ENCODE measurements at places on chromosomes 13 and 19.

DNA sequence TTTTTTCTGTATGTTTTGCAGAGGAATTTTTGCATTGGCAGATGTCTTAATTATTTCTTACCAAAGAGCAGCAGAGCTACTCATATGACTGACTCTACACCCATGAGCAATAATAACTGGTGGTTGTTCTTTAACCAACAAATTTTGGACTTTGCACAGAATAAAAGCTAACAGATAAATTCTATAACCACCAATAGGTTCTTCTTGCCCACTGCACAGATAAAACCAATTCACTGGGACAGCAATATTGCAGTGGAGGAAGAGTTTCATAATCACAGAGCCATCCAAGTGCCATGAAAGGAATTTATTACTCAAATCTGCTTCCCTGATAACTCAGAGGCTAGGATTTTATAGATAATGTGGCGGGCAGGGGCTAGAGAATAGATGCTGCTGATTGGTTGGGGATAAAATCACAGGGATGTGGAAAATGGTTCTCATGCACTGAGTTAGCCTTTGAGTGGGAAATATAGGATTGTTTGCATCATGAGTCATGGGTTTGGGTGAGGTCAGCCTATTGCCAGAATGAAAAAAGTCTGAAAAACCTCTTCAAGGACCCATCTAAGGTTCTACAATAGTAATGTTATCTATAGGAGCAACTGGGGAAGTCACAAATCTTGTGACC, 104.3 kb upstream of the PCDH17 start:
- no peak for DNase-seq

- DNase-seq, result no peak
These were observed 103.5 kb upstream of the TSC22D1 start for GRCh38 chr13:44679597-44679996.

GRCh38 chr13:46478651-46479050, 74.3 kb upstream of the LRCH1 start:
- DNase-seq, result no peak

DNA sequence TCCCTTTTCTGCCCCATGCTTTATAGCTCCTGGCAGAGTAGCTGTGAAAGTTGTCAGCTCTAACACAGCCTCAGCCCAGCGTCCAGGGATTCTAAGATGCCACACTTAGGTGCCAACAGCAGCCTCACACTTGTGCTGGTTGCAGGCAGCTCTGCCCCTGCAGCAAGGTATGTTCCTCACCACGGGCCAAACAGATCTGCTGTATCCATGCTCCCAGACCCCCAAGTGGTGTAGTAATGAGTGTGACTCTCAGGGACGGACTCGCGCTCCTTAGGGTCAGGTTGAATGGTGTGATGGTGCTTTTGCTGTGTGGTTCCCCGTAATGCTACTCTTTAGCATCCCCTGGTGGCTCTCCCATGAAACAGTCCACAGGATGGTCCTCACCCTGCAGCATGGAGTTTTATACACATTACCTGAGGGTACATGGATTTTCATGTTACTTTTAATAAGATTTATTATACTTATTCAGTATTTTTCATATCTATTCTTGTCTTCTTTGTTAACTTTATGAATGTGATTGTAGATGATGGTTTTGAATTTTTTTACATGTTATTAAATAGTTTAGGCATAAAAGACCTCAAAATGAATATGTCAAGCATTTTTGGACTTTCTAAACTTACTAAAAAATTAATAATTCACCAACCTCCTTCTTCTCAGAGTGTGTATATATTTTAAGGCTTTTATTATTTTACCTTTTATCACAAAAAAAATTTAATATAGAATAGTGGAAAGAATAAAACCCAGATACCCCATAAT, 232.5 kb downstream of the SLC7A1 start:
- DNase-seq, result peak; percentile 81

DNA sequence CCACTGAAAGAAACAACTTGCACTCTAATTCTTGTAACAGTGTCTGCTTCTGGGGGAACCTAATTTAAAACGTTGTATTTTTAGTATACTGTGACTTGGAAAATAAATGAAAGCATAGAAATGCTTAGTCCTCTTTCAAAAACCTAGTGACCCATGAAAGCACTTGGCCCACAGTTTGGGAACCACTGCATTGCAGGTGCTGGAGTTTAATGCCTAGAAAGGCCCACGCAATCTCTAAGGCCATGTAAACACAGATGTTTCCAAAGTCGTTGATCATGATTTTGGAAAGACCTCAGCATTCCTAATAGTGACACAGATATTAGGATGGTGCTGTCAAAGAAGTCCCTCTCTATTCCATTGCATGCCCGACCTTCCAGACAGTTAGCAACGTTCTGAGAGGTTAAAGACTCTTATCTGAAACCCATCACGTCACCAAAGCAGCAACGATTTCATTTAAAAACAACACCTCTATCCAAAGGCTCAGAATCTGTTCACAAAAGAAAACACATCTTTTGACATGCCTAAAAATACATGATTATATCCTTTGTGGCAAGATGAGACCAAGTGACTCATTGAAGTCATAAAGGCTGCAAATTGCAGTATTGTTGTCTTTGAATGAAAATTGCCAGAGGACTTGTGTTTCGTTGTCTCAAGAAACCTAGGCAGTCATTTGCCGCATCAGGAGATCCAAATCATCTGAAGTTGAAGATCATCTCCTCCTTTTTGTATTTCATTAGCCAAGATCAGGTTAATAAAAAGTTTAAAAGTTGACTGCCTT, 328.0 kb upstream of the ZNF507 start:
- no peak for DNase-seq

DNA sequence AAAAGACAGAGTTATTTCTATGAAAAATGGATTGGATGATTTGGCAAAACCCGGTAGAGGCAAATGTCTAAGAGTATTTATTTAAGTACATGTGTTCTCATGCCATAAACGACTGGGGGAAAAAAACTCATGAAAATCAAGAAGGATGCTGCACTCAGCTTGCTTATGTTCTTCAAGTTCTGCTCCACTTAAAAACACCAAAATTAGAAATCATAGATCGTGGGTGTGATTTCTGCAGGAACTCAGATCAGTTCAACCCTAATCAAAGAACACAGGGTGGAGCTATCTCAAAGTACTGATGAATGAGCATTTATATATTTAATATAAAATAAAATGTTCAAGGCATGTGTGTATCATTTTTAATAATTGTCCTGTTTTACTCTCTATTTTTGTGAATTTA, 103.8 kb downstream of the FGF14 start:
- no peak for DNase-seq

- DNase-seq, result no peak
These were observed 122.3 kb downstream of the ATP8A2 start for GRCh38 chr13:25493931-25494640.

- no peak for DNase-seq
These were observed 13.0 kb downstream of the RBM26 start for GRCh38 chr13:79392882-79393563.

- no peak for DNase-seq
These were observed 19.0 kb downstream of the AKT2 start for GRCh38 chr19:40266119-40266518.

GRCh38 chr13:42820451-42820850, 39.1 kb downstream of the FAM216B start:
- DNase-seq, result no peak

DNA sequence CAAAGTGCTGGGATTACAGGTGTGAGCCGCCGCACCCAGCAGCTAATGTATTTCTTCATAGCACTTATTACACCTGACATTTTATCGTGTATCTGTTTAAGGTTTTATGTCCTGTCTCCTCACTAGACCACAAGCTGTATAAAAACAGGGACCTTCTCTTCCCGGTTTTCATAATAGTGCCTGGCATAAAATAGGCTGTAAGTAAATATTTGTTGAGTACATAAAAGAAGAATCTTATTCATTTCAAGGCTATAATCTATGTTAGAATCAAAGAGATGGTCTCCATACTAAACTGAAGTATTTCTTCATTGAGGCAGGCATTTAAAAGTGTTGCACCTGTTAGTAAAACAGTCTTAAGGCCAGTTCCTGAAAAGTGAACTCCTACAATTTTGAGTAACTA, 194.0 kb downstream of the SHISA2 start:
- no peak for DNase-seq

- DNase-seq, result no peak
These were observed 772 bp downstream of the SIGLEC8 start for GRCh38 chr19:51457351-51458013.

GRCh38 chr19:38395381-38396114, 7.1 kb downstream of the SPRED3 start:
- peak; percentile 68 for DNase-seq

- DNase-seq, result peak; percentile 57
These were observed 9.0 kb downstream of the SIGLEC5 start for GRCh38 chr19:51621178-51621577.

- DNase-seq, result no peak
These were observed 401.7 kb downstream of the IRS2 start for GRCh38 chr13:109384491-109385241.

Data from GM20000 (cell line).